Mononuclear cell (primary cell): ENCODE measurements at places on chromosomes 7 and 10. TPM values are rescaled to one million over a fixed set of nuclear protein-coding genes. Genes with fewer than 3 reads are reported as not detected.

The UCMA gene
- not detected for total RNA-seq

The CYP26C1 gene
- not detected for total RNA-seq

The POLR2J2 gene
- 7.9 TPM for total RNA-seq

The PIK3CG gene
- total RNA-seq, result 81.3 TPM

The ZNF488 gene
- not detected for total RNA-seq

The DGKI gene
- 0.21 TPM for total RNA-seq

The EBLN1 gene
- total RNA-seq, result not detected

The EN2 gene
- total RNA-seq, result not detected

The RPEL1 gene
- total RNA-seq, result not detected

The PNLIPRP1 gene
- total RNA-seq, result not detected

The TMEM130 gene
- total RNA-seq, result 0.21 TPM

The MRLN gene
- total RNA-seq, result not detected

The CYP2C9 gene
- total RNA-seq, result not detected
